ENCODE measurements at places on chromosomes 7 and 10.

DNA sequence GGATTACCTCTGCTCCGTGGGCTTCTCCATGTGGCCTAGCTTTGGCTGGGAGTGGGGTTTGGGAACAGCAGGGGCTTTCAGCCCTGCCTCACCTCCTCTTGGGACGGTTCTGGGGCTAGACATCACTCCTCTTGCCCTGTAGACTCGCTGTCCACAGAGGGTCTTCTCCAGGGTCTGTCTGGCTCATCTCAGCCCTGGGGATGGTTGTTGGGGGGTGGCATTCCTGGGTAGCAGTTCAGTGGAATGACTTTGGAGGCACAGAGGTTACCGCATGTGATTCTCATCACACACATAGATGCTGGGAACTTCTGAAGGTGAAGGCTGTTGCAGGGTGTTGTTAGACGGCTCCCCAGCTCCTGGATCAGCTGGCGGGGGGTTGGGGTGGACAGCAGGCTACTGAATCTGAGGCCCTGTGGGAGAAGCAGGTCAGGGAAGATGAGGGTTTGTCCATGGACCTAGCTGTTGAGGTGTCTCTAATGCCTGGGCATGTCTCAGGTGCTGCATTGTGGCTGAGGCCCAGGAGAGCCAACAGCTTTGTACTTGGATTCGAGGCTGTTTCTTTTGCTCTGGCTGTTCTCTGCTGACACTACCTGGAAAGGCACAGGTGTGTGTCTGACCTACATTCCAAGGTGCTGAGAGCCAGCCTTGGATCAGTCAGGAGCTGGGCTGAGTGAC lies 23.8 kb downstream of the RAMP3 start:
- DNase-seq: no peak

DNA sequence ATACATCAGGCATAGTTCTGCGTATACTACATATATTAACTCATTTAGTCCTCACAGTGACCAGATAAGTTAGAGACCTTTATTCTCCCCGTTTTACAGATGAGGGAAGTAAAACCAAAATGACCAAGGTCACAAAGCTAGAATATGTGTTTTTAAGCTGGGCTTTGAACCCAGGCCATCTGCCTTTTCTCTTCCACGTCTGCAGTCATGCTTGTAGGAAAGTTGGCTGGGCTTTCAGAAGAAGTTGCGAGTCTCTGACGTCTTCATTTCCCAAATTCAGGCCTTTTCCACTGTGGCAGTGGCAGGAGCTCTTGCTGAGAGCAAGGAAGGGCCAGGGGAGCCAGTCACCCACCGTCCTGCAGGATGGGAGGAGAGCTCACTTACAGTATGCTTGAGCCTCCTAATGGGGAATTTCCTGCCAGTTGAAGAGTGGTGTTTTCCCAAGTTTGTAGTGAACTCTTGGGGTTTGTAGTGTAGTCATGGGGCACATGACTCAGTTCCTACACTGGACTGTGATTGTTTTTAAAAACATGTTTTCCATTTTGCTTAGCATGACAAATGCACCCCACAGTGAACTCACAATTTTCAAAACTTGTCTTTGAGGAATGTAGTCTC lies 34.2 kb downstream of the CYP17A1 start:
- DNase-seq: no peak

DNA sequence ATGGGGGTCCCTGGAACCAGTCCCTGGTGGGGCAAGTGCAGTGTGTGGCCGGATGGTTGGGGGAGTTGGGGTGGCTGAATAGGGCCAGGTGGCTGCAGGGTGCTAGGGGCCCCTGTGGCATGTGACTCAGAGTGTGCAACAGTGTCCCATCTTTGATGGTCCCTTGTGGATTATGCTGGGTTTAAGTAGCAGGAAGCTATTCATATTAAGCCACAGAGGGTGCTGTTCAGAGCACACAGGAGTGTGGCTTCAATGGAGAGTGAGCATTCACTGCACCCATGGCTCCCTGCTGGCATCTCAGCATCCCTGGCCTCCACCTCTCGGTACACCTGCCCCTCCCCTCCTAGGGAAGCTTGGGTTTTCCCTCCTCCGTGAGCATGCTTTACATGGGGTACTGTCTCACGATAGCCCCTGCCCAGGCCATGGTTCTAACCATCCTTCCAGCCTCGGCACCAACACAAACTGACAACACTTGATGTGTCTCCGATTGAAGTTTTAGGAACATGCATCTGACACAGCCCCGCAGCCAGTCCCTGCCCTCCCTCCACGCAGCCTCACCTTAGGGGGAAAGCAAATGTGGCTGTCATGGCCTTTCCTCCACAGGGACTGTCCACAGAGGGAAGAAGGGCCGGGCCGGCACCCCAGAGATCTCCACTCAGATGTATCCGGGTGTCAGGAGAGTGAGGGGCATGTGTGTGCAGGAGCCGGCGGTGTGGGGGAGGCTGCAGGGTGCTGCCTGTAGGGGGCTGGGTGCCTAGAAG lies 30.4 kb upstream of the PPIF start:
- DNase-seq: no peak

- no peak for DNase-seq
Observed at GRCh38 chr7:78443811-78444210, 645.2 kb downstream of the PHTF2 start.

DNA sequence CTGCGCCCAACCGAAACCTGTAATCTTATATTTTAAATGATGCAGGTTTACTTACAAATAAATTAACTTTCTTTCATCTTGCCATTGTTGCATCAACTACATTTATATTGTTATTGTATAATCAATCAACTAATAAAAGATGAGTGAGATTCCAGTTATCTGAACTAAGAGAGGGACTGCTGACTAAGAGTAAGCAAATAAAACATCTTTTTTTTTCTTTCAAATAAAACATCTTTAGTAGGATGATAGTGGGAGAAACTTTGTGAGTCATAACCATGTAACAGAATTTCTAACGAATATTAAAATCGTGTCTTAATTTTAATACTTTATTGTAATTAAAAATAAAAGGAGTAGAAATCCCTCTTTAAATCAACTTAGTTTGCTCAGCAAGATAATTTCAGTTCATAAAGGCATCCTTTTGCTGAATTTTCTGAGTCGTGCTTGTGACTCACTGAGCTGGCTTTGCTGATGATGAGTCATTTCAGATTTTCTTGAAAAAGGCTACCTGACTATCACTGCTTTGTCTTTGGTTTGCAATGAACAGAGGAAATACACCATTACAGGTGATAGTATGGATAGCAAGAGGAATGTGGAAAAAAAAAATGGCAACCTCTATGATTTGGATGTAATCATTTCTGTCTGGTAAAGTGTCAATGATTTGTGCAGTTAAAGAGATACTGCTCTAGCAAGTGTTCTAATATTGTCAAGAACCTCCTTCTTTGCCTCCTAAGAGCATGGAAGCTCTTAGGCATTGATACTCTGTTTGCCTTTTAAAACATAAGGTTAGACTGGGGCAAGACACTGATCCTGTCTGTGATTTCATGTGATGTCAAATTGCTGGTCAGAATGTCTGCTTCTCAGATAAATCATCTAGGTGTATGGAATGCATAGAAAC lies 119.5 kb downstream of the GPR158 start:
- no peak for DNase-seq
